ENCODE measurements at places on chromosomes 11 and 22.

DNA sequence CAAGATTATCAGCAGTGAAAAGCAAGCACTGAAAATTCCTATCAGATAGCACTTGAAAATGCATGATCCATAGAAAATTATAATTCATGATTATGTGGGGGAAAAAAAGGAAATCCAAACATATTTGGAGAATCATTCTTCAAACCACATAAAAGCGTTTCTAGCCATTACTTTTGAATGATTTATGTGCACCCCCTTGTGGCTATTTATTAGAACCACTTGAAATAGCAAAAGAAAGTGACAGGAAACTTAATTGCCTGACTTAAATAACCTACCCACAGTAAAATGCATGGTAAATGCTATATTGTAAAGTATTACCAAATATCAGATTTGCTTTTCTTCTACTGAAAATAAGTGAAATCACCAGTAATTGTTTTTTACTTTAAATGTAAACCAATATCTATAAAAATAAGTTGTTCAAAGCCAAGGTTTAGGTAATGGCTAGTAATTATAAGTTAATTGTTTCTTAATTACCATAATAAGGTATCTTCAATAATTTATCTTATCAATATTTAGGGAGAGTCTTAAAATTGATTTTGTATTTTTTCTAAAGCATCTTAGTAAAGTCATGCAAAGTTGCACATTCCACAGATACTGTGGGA lies 168.5 kb downstream of the ARHGAP42 start:
- DNase-seq: peak; percentile 50

- DNase-seq: peak; percentile 57
Observed at GRCh38 chr22:28075358-28075981, 156.4 kb upstream of the PITPNB start.

DNA sequence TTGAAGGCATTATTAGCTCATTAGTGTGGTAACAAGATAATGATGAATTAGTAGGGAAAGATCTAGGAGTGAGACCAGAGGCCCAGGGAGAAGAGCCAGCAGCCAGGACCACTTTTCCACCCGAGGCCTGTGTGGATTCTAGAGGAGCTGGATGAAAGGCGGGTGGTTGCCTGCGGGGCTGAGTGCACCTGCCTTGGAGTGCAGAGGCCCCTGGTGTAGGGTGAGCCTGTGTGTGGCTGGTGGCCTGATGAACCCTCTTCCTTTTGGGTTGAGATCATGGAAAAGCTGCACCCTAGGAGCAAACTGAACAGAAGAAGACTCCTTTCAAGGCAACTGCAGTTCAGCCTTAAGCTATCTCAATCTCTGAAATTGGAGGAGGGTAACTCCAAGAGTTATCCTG lies 5.9 kb upstream of the TP53AIP1 start:
- peak; percentile 8 for DNase-seq

DNA sequence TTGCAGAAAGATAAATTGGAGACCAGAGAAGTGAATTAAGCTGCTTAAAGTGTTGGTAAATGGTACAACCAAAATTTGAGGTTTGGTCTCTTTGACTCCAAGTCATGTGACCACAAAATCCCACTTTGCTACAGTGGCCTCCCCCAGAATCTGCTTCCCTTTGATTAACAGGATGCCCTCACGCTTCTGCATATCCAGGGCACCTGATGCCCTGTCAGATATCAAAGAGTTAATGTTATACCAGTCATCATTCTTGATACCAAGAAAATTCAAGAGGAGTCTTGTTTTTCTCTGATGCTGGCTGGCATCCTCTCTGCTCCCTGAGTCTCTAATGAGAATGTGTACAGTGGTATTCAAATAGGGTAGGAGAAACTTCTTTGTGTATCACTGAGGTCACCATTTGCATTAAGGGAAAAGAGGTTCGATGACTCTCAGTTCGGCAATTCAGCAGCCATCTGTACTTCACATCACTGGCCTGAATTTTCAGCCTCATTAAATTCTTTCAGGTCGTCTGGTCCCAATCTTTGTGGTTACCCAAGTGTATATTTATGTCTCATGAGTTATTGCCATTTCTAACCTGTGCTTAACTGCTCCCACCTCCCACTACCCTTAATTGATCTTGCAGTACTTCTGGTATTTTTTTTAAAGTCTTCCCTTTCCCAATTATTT lies 73.9 kb downstream of the BDNF start:
- DNase-seq: no peak

GRCh38 chr22:30288419-30289140 lies 725 bp downstream of the CASTOR1 start:
- no peak for DNase-seq

DNA sequence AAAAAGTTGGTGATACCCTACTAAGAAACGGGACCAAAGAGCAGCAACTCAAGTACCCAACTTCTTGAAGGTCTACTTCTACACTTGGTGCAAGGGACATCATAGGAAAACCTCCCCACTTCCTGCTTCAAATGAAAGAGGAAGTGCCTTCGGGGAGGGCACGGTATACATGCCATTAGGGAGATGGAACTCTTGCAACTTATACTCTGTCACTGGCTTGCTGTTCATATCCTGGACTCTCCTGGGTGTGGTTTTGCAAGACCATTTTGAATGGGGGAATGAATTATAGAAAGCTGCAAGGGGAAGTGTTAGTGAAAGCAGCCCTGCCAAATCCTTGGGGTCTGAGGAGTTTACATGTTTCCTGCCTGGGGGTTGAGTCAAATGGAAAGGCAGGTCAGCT lies 41.9 kb downstream of the CSNK2A3 start:
- no peak for DNase-seq

GRCh38 chr11:92969293-92969633 lies 188 bp upstream of the MTNR1B start:
- no peak for DNase-seq

- no peak for DNase-seq
Observed at GRCh38 chr11:3206922-3207204, 11.8 kb downstream of the MRGPRG start.

DNA sequence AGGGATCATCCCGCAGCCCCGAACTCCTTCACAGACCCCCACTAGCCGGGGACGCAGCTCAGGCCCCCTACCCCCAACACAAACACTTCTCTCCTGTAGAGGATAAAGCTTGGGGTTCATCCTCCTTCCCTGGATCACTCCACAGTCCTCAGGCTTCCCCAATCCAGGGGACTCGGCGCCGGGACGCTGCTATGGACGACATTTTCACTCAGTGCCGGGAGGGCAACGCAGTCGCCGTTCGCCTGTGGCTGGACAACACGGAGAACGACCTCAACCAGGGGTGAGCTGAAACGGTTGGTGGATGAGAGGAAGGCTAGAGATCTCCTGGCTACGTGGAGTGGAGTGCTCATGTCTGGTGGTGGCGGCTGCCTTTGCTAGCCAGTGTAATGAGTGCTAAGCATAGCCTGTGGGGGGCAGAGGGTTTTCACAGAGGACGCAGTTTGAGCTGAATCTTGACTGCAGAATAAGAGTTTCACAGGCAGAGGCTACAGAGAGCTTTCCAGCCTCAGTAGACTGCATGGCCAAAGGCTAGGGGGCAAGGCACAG lies 580 bp downstream of the ILK start:
- DNase-seq: no peak

DNA sequence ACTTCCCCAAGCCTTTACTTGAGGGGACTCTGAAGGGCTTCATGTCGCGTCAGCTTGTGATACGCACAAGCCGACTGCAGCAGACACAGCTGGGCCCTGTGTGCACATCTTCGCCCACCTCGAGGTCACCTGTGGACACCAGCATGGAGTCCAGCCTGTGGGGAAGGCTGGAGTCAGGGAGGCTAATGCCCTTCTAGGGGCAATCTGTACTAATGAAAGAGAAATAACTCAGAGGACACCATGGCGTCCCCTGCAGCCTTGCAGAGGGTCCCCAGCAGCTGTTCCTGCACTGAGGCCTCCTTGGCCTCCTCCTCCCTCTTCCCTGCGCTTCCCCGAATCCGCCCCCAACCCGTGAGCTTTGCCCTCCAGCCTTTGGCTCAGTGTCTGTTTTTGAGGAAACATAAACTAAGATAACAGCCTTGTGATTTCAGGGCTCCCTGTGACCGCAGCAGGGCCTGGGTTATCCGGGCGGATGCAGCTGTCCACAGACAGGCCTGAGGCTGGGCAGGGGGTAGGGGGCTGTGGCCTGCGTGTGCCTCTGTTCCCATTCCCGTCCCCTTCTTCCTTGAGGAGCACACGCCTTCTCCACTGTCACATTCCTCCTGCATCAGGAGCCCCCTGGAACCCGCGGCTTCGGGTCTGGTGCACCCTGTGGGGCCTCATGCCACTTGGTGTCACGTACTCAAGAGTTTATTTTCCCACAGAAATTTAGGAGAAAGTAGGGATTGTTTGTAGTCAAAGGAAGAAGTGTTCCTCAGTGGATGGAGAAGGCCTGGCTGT lies 25.0 kb downstream of the KRTAP5-5 start:
- peak; percentile 53 for DNase-seq

DNA sequence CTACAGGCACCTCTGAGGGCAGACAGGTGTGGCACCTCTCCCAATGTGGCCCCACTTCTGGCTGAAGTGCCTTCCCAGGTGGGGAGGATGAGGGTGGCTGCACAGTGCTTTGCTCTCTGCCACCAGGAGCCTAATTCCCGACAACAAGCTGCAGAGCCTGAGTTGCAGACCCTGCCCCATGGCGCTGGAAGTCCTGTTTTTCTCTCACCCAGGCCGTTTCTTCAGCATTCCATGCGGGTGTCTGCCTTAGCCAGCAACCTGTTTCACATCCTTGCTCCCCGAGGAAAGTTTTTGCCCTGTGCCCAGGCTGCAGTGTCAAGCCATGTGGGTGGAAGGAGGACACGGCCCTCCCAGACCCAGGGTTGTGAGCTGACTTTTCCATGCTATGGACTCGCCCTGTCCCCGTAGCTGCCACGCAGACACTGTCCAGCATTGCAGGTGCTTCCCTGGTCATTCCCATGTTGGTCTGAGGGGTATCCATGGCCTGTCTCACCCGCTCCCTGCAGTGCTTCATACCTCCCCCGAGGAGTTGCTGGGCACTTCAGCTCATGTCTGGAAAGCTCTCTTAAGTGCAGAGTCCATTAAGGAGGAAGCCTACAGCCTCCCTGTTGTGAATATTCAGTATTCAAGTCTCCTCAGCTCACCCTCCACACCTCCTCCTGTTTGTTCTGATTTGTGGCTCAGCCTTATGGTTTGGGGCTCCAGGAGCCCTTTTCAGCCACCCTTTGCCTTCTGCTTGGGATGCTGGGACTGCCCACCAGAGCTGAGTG lies 2.9 kb downstream of the DAGLA start:
- DNase-seq: no peak

GRCh38 chr11:15114501-15115475 lies at the start of gene INSC:
INSC (plus strand) TSS chr11:15114923; CDS start chr11:15149175, 34,252 bp downstream.
- DNase-seq: no peak

- no peak for DNase-seq
Observed at GRCh38 chr11:17747131-17747955, 12.8 kb downstream of the KCNC1 start.

DNA sequence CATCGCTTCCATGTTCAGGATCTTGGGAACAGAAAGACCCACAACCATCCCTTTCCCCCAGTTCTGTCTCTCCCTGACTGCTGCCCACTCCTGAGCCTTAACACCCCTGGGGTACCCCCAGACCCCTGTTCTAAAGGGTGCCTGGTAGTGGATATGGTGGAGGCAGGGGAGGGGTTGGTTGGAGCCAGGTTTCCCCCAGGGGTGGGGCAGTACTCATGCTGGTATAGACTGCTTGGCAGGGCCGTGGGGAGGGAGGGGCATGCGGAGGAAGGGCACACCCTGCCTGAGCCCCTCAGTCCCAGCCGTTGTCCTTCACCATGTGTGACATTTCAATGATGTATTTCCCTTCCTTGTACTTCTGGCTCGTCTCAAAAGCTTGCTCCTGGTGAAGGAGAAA lies 4.0 kb downstream of the YPEL4 start:
- no peak for DNase-seq

- DNase-seq: no peak
Observed at GRCh38 chr22:43289531-43289963, 53.6 kb downstream of the SCUBE1 start.

- no peak for DNase-seq
Observed at GRCh38 chr22:19057539-19057938, 64.7 kb downstream of the DGCR2 start.

DNA sequence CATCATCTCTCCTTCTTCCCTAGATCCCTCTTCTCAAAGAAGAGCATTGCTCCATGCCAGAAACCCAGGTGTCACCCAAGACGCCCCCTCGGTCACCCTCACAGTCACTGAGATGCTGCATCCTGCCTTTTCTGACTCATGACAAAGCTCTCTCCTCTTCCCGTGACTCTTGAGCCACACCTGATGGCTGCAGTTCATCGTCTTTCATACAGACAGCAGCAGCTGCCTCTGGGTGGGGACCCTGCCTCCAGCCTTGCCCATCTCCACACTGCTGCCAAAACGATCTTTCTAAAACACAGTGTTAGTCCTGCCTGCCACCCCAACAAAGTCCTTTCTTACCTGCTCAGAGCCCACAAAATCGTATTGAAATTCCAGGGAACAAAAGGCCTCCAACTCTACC lies 44.8 kb downstream of the BUD13 start:
- DNase-seq: no peak

GRCh38 chr11:66494935-66495334 lies 14.7 kb downstream of the DPP3 start:
- DNase-seq: no peak

- no peak for DNase-seq
Observed at GRCh38 chr11:116420770-116421528, 351.8 kb downstream of the BUD13 start.

- DNase-seq: no peak
Observed at GRCh38 chr11:63686926-63687325, 5.6 kb downstream of the RTN3 start.

- DNase-seq: no peak
Observed at GRCh38 chr22:48336339-48337060, 1491.2 kb downstream of the BRD1 start.

GRCh38 chr11:68778205-68778604 lies 26.9 kb upstream of the TESMIN start:
- no peak for DNase-seq

DNA sequence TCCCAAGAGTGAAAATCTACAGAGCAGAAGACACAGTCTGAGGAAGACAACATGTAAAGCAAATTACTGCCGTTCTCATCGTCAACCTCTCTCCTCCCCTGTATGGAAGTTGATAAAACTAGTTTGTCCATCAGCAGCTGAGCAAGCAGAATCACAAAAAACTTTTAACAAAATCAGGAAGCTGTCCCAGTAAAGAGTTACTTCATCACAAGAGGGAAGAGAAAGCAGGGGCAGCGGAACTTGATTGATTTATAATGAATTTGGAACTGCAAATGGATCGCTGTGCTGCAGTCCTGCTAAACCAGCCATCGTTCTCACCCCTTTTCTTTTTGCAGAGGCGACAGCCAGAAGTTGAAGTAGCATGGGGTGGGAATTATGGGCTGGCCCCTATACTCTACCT lies 13.7 kb upstream of the UCP3 start:
- no peak for DNase-seq

- DNase-seq: peak; percentile 76
Observed at GRCh38 chr22:35352214-35353111, 28.4 kb upstream of the HMOX1 start.

- DNase-seq: no peak
Observed at GRCh38 chr11:7793233-7793632, 3.5 kb downstream of the OR5P2 start.
